Endothelial cell of umbilical vein (primary cell): ENCODE measurements at places on chromosomes 16 and 17. TPM values are rescaled to one million over a fixed set of nuclear protein-coding genes. Genes with fewer than 3 reads are reported as not detected.

GRCh38 chr17:59388069-59388556 is 56.7 kb downstream of the YPEL2 start:
- H3K4me3 ChIP-seq = no peak overlapping the region
- peaks cover 26% of the 10 kb centered on the region for H3K36me3 ChIP-seq
- H3K27ac ChIP-seq = no peak overlapping the region
- no peak for DNase-seq
- H3K27me3 ChIP-seq = no peaks in the 10 kb centered on the region
- no peaks in the 10 kb centered on the region for H3K4me1 ChIP-seq

DNA sequence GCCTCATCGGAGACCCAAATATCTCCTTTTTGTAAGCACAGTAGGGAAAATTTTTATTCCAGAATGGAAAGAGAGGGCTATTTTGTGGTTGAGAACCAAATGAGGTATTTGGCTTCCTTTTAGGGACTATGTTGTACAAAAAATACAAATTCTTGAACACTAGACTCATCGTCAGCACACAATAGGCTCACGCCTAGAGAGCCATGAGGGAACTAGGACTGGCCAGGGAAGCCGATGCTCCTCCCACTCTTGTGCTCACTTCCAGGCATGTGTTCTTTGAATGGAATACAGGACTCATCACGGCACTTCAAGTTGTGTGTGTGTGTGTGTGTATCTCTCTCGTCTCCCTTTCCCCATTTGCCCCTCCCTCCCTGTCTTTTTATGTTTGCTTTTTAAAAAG is 17.8 kb upstream of the BLMH start:
- no peak overlapping the region for H3K4me3 ChIP-seq
- H3K4me1 ChIP-seq = no peaks in the 10 kb centered on the region
- H3K27me3 ChIP-seq = no peaks in the 10 kb centered on the region
- no peak overlapping the region for H3K27ac ChIP-seq
- no peak for DNase-seq

DNA sequence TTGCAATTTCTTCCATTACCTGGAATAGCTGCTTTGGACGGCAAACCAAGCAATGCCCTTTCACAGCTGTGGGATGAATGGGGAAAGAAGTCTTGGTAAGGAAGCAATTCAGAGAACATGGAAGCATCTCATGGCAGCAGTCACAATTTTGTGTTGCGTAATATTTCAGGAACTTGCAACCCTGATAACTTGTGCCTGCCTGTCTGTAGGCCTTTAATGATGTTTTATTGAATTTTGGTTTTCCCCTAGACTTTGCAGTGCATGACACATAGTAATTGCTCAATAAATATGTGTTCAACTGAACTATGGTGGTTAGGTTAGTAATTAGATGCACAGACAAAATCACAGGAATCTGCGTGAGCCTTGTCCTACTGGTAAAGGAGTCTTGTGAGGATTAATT is 439.5 kb downstream of the WWOX start:
- no peak overlapping the region for H3K4me3 ChIP-seq
- H3K4me1 ChIP-seq = no peaks in the 10 kb centered on the region
- H3K36me3 ChIP-seq = no peaks in the 10 kb centered on the region
- DNase-seq = no peak
- no peaks in the 10 kb centered on the region for H3K27me3 ChIP-seq

- peaks cover 13% of the 10 kb centered on the region for H3K4me1 ChIP-seq
- no peaks in the 10 kb centered on the region for H3K27me3 ChIP-seq
- no peaks in the 10 kb centered on the region for H3K36me3 ChIP-seq
- H3K4me3 ChIP-seq = no peak overlapping the region
- no peak for DNase-seq
Measured at GRCh38 chr17:49580981-49581647, 5.4 kb downstream of the NXPH3 start.

DNA sequence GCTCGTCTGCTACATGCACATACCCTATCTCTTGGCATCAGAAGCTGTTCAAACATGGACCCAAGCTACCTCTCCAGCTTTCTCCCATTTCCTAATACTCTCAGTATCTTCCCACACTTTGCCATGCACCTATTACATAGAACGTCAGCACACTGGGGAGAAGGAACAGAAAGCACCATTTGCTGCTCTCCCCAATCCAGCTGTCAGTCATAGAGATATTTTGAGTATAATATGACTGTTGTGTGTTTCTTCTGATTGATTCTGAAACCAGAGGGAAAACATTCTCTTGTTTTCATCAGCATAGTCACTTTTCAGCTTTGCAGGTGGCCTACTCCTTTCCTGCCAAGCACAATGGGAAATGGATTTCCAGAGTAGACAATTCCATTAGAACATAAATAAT is 107.1 kb downstream of the ADAMTS18 start:
- no peak for DNase-seq
- no peak overlapping the region for H3K4me3 ChIP-seq
- H3K36me3 ChIP-seq = no peaks in the 10 kb centered on the region

GRCh38 chr16:30893744-30894539 is at the start of gene BCL7C:
TSS of gene BCL7C (minus strand) at chr16:30894077. CDS start at chr16:30893944, 133 bp downstream.
- peak within 1 kb of the TSS; percentile 38 for H3K27ac ChIP-seq
- H3K4me3 ChIP-seq = peak within 1 kb of the TSS; percentile 72
- peaks cover 2% of the 10 kb centered on the region for H3K36me3 ChIP-seq
- H3K27me3 ChIP-seq = no peaks in the 10 kb centered on the region
- peak; percentile 89 for DNase-seq
- peaks cover 13% of the 10 kb centered on the region for H3K4me1 ChIP-seq

- no peaks in the 10 kb centered on the region for H3K4me1 ChIP-seq
- no peak within 1 kb of the TSS for H3K27ac ChIP-seq
- no peak for DNase-seq
- no peaks in the 10 kb centered on the region for H3K36me3 ChIP-seq
Measured at GRCh38 chr16:27401768-27402568, at the start of gene IL21R. TSS of gene IL21R (plus strand) at chr16:27402174. CDS start at chr16:27430072, 27,898 bp downstream.

DNA sequence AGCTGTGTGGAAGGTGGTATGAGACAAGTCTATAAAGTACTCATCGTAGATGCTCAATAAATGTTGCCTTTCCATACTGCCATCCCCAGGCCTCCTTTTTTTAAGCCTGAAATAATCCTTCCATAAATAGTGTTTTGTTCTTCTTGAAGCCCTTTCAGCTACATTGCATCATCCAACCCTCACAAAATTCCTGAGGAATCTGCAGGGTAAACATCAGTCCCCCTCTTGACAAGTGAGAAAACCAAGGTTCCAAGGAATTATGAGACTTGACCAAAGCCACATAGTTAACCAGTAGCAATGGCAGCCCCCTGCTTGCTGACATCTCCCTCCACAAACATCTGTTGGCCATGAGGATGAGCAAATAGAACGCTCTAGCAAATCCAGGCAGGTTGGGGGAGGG is 89.7 kb upstream of the CCL1 start:
- H3K27me3 ChIP-seq = no peaks in the 10 kb centered on the region
- H3K36me3 ChIP-seq = no peaks in the 10 kb centered on the region
- no peak for DNase-seq
- H3K4me1 ChIP-seq = no peaks in the 10 kb centered on the region
- H3K27ac ChIP-seq = no peak overlapping the region

GRCh38 chr17:58991718-58992331 is 114.9 kb downstream of the TRIM37 start:
- no peaks in the 10 kb centered on the region for H3K27me3 ChIP-seq
- H3K4me1 ChIP-seq = peaks cover 3% of the 10 kb centered on the region
- H3K36me3 ChIP-seq = peaks cover 4% of the 10 kb centered on the region
- H3K27ac ChIP-seq = no peak overlapping the region

GRCh38 chr16:48608871-48609651 is 919 bp downstream of the N4BP1 start:
- DNase-seq = no peak
- H3K27me3 ChIP-seq = no peaks in the 10 kb centered on the region
- H3K27ac ChIP-seq = peak overlapping the region; percentile 87
- no peaks in the 10 kb centered on the region for H3K36me3 ChIP-seq
- H3K4me1 ChIP-seq = peaks cover 5% of the 10 kb centered on the region

DNA sequence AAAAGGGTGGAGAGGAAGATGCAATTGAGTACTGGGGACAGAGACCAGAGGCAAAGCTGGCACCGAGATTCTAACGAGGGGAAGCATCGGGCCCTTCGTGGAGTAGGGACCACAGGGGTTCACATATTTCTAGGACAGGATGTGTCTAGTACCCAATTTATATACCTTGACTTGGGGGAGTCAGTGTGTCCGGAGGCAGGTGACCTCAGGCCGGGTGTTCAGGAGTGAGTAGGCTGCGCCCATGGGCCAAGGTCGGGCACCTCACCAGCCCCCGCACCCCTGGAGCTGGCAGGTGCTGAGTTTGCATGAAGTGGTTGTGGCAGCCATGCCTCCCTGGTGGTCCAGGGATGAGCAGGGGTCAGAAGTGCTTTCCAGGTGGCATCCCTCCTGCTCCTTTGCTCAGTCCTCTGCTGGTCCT is 8.6 kb upstream of the NXPH3 start:
- no peak overlapping the region for H3K4me3 ChIP-seq
- DNase-seq = no peak
- H3K36me3 ChIP-seq = no peaks in the 10 kb centered on the region

DNA sequence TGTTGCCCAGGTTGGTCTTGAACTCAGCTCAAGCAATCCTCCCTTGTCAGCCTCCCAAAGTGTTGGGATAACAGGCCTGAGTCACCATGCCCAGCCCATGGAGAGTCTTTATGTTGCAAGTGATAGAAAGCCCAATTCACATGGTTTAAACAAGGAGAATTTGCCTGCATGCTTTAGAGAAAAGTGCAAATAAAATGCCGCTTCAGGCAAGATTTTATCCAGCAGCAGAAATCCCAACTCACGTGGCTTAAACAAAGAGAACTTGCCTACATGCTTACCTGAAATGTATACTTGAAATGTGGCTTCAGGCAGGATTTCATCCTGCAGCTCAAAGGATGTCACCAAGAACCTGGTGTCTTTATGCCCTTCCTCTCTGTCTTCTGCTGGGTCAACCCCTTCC is 28.8 kb upstream of the XYLT2 start:
- no peaks in the 10 kb centered on the region for H3K4me1 ChIP-seq
- H3K27me3 ChIP-seq = peaks cover 29% of the 10 kb centered on the region
- no peaks in the 10 kb centered on the region for H3K36me3 ChIP-seq
- no peak for DNase-seq

DNA sequence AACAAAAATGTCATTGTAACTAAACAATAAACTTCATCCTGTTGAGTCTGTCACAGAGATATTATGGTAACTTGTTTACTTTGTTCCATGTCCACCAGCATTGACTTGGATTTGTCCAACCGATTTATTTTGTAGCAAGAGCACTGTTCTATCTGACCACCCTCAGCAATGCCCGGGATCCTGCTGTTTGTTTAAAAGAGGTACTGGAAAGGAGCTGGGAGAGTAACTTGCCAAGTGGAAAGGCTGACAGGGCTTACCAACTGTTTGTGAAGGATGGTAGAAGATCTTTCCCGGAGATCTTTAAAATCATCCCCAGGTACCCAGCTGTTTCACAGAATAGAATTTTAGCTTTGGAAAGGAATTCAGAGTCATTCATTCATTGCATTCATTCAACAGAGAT is 59.1 kb upstream of the BCAR1 start:
- no peaks in the 10 kb centered on the region for H3K36me3 ChIP-seq

- H3K4me3 ChIP-seq = no peak overlapping the region
- peaks cover 10% of the 10 kb centered on the region for H3K4me1 ChIP-seq
- no peak overlapping the region for H3K27ac ChIP-seq
- H3K27me3 ChIP-seq = no peaks in the 10 kb centered on the region
Measured at GRCh38 chr16:12753203-12754023, 50.3 kb downstream of the CPPED1 start.

GRCh38 chr17:77475016-77475976 is 334.5 kb downstream of the SEC14L1 start:
- H3K4me3 ChIP-seq = no peak overlapping the region
- H3K36me3 ChIP-seq = no peaks in the 10 kb centered on the region
- H3K27me3 ChIP-seq = no peaks in the 10 kb centered on the region

GRCh38 chr17:18963126-18964017 is 11.4 kb downstream of the SLC5A10 start:
- H3K36me3 ChIP-seq = no peaks in the 10 kb centered on the region
- DNase-seq = no peak
- H3K4me3 ChIP-seq = no peak overlapping the region
- H3K27me3 ChIP-seq = no peaks in the 10 kb centered on the region

DNA sequence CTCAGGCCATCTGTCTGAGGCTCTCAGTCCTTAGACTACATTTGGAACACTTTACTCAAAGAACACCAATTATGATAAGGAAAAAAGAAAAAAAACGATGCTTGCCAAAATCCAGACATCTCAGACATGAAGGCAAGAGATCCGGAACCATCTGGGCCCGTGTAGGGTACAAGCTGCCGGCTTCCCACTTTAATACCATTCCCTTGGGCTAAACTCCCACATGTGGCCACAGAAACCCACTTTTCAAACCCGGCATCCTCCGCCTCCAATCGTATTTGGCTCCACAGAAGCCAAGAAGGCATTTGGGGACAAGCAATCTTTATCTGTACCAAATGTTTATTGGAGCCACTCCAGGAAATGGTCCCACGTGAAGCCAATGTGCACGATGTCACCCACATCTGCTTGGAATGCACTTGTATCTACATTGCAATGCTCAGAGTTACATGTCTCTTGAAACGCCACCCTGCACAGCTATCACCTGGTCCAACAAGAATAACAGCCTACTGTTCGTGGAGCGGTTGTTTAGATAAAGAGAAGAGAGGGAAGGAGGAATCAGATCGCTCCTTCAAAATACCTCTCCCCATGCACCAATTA is 33.5 kb downstream of the XYLT1 start:
- H3K27ac ChIP-seq = no peak overlapping the region
- no peak for DNase-seq
- H3K4me1 ChIP-seq = no peaks in the 10 kb centered on the region
- no peak overlapping the region for H3K4me3 ChIP-seq

- no peak for DNase-seq
- no peak overlapping the region for H3K4me3 ChIP-seq
- H3K36me3 ChIP-seq = no peaks in the 10 kb centered on the region
- H3K27me3 ChIP-seq = no peaks in the 10 kb centered on the region
- no peak overlapping the region for H3K27ac ChIP-seq
Measured at GRCh38 chr16:51450376-51450775, 299.3 kb upstream of the SALL1 start.

GRCh38 chr16:65418435-65418834 is 296.6 kb upstream of the CDH11 start:
- DNase-seq = no peak
- H3K36me3 ChIP-seq = no peaks in the 10 kb centered on the region
- no peak overlapping the region for H3K27ac ChIP-seq

QPRT gene
- total RNA-seq = 0.28 and 0.44 TPM in 2 replicates

NT5C gene
- total RNA-seq = 32.6 and 39.2 TPM in 2 replicates

NPIPB6 gene
- total RNA-seq = 1.1 and 5.0 TPM in 2 replicates

CCL4L2 gene
- not detected in 2 replicates for total RNA-seq

KRTAP4-1 gene
- not detected in 2 replicates for total RNA-seq

CACNG5 gene
- total RNA-seq = not detected in 2 replicates

SYT17 gene
- total RNA-seq = 1.8 and 1.9 TPM in 2 replicates

RAMP2 gene
- 71.0 and 106 TPM in 2 replicates for total RNA-seq

ALDH3A1 gene
- 1.2 TPM in 2 replicates for total RNA-seq

CCL11 gene
- total RNA-seq = not detected in 2 replicates

CDRT15L2 gene
- total RNA-seq = not detected in 2 replicates
